Left cardiac atrium (tissue), 4 donors: ENCODE measurements at places on chromosomes 5 and 9.

- DNase-seq, result peak; percentile 20
Measured at GRCh38 chr9:133485531-133486260, 6.8 kb upstream of the SLC2A6 start.

- DNase-seq, result no peak
Measured at GRCh38 chr5:29197631-29198454, 1995.6 kb upstream of the CDH6 start.

GRCh38 chr5:35045280-35045679 lies 2.5 kb downstream of the AGXT2 start:
- DNase-seq, result no peak

DNA sequence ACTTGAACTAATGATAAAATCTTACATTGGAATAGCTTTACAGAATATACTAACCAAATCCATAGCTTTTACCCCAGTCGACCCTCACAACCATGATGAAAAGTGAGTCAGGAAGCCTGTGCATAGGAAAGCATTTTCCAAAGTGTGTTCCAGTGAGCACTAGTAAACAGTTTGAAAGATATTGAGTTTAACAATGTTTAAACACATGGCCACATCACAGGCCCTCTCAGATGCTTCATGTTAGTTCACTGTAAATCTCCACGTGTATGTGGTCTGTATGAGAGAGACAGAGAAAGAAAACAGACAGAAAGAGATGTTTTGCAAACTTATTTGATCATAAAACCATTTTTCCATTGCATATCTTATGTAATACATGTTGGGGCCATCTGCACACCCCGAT lies 27.0 kb downstream of the PRUNE2 start:
- no peak for DNase-seq

DNA sequence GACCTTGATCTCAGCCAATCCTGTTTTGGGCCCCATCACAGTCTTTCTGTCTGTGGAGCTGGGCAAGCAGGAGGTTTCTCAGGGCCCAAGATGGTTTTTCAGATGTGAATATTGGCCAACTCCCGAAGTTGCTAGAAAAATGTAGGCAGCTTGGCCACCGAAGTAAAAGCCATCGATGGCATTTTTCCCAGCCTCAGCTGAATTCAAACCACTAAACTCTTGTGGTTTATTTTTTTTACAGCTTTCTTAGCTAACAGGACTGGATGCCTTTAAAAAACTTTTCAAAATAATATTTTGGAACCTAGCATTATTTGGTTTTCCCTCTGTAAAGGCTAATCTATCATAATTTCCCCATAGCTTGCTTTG lies 102.5 kb upstream of the ERCC6L2 start:
- DNase-seq, result no peak

- no peak for DNase-seq
Measured at GRCh38 chr5:117411701-117412100, 837.1 kb upstream of the SEMA6A start.
